ENCODE measurements at places on chromosomes 1 and 21.

DNA sequence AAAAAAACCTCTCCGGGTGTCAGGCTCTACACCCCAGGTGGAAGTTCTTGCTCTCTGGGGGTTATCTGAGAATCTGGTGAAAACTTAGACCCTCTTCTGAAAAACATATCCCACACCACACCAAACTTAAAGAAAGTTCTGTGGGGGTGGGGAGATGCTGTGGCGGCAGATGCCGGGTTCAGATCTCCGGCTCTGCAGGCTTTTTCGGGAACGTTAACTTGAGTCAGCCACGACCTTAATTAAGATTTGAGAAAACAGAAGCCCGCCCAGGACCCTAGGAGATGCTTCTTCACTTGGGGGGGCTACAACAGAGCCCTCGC, 2.3 kb downstream of the RCC2 start:
- DNase-seq: peak; percentile 28

DNA sequence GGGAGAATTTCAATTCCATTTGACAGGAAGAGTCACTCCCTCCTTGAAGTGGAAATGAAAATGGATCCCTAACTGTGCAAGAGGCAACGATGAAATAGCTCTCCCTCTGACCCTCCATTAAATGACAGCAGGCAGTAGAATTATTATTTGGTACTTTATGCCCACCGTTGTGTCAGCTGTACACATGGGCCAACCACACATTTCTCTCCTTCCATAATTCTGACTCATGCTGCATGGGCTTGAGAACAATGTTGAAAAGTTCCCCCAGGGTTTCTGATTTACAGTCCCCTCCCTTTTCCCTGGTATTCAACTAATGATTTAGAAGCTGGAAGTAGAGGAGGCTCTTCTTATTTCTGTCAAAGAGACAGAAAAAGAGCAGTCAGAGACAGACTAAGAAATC, 103.5 kb downstream of the RGS7 start:
- DNase-seq: no peak

GRCh38 chr1:93705892-93706500, 24.4 kb upstream of the BCAR3 start:
- DNase-seq: no peak

DNA sequence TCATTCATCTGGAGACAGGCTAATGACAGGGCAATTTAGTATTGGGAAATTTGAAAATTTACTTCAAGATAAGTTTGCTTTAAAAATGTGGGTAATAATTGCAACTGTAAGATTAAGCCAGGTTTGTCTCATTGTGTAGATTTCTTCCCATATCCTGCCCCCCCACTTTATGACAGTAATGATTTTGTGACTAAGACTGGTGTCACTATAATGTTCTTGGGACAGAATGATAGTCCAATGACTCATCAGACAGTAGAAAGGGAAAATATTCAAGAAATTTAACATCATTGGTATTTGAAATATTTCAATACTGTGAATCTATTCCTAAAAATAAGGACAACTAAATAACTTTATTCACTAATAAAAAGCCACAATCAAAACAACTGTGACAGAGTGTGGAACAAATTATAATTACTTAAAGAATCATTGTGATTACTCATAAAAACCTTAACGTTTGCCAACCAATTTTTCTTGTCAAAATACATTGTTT, 36.7 kb downstream of the FH start:
- no peak for DNase-seq

DNA sequence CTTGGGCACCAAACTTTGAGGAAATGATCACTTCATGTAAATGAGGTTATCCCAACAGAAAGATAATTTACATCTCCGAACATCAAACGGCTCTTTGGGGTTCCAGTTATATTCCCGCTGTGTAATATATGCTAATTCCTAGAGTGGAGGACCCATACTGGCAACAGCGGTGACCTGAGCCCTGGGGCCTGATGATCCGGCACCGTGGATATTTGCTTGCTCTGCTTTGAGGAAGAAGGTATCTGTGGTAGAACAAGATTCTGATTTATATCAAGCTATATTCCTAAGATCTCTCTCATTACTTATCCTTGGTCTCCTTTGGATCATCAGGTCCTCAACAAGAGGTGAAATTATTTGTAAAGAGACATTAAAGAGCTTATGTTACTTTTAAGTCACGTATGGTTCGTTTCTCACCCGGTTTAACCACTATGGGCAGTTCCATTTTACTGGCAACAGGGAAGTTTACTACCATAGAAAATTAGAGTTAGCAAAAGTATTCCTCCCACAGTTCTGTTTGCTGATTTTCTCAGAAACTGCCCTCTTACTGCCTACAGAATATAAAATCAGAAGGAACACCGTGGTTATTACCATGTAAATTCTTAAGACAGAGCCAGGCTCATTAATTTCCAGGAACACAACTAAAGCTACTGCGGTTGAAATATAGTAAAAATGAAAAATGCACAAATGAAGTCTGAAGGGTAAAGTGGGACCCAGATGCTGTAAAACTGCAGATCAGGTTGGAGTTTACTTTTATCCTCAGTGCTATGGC, 56.7 kb downstream of the MRPL39 start:
- DNase-seq: no peak

GRCh38 chr1:40039245-40039756, 1.2 kb upstream of the CAP1 start:
- no peak for DNase-seq

DNA sequence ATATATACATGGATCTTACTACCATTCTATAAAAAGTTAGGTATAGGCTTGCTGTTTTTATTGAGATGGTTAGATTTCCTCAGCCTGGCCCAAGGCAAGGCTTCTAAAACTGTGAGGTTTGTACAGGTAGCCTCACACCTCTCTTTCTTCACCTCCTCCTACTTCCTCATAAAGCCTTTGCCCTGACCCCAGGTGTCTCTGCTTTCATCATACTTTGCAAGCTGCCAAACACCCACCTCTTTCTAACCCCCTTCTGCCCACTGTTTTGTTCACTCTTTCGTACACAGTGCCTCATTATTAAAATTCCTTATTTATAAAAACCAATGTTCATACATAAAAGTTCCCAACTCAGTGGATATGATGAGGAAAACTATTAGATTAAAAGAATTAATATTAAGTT, 31.4 kb upstream of the SOAT1 start:
- DNase-seq: no peak

- no peak for DNase-seq
These were observed 198.0 kb upstream of the MAP1LC3C start for GRCh38 chr1:242196914-242197313.

GRCh38 chr1:97832481-97832880, 88.4 kb downstream of the DPYD start:
- DNase-seq: no peak

DNA sequence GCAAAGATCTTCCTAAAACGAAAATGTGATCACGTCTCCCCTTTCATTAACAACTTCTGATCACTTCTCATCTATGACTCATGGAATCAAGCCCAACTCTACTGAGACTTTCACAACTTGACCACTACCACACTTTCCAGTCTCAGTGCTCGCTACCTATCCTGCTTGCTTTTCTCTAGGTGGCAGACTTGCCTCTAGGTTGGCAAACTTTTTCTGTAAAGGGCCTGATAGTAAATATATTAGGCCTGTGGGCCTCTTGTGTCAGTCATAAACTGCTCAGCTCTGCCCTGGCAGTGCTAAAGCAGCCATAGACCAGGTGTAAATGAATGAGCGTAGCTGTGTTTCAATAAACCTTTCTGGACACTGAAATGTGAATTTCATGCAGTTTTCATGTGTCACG, 21.5 kb upstream of the HMGB4 start:
- no peak for DNase-seq

GRCh38 chr1:172473302-172473701, 29.4 kb upstream of the PIGC start:
- DNase-seq: no peak

- DNase-seq: no peak
These were observed 621.5 kb upstream of the ADGRL2 start for GRCh38 chr1:81179242-81179641.

DNA sequence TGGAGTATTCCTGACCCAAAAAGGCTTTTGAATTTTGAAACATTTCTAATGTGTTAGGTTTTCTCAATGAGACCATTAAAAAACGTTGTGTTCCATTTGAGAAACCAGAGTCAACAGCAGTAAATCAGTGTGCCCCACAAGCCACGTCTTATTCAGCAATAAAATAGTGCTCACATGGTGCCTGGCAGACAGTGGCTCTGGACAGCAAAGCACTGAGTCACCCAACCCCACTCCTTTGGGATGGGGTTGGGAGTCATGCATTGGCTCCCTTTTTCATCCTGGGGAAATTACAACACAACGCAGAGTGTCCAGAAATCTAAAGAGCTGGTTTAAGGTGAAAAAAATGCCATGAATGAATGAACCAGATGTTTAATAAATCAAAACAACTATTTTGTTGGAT, 46.5 kb downstream of the KCNJ15 start:
- DNase-seq: no peak

DNA sequence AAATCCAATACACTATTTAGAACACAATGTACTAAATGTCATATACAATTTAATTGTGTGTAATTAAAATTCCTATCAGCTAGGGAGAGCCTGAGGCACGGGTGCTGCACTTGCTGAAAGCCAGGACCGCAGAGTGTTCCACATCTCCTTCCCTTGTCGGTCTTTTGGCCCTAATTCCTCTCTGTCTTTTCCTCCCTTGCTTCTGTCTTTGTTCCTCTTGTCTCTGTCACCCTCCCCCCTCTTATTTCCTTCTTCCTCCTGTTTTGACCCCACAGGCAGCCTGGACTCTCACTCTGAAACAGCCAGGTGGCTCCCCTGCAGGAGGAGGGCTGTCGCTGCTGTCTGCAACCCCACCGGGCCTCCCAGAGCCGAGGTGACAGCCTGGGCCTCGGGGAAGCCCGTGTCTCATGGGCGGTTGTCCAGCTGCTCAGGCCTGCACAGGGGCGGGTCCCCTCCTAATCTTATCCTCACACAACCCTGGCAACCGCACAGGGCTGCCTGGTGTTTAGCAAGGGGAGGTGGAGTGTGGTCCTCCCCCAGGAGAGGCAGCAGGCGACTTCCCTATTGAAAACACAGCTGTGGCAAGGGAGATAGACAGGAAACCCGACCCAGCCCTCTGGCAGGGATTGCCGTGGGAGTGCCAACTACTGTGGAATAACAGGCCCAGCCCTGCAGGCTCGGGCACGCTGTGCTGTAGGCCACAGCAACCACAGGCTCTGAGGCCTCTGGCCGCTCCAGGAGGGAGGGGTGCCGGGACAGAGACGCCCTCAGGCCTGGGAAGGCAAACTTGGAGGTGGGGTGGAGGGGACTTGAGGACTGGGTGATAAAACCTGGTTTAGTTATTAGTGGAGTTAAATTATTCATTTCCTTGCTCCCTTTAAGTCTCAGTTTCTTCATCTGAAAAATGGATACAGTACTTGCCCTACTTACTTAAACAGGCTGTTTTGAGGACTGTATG, 68.8 kb upstream of the WDR26 start:
- peak; percentile 88 for DNase-seq

DNA sequence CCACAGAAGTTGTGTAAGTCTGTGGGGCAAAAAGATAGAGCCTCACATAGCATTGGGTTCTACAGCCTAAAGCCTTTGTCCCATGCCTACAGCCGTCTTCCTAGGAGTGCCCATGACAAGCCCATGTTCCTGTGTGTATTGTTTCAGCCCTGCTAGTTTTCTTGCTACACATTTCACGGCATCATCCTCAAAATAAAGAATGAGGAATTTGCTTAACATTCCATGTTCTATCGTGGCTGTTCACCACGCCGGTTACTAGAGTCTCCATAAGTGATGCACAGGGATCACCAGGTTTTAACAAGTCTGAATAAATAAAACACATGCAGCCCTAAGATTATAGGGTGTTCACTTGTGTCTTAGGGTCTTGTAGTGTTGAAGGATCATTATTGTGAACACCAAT, 87.4 kb upstream of the NGF start:
- DNase-seq: no peak

- no peak for DNase-seq
These were observed 68.0 kb downstream of the DISC1 start for GRCh38 chr1:231694465-231695077.

GRCh38 chr21:24045775-24046215, 1561.5 kb downstream of the MRPL39 start:
- no peak for DNase-seq

DNA sequence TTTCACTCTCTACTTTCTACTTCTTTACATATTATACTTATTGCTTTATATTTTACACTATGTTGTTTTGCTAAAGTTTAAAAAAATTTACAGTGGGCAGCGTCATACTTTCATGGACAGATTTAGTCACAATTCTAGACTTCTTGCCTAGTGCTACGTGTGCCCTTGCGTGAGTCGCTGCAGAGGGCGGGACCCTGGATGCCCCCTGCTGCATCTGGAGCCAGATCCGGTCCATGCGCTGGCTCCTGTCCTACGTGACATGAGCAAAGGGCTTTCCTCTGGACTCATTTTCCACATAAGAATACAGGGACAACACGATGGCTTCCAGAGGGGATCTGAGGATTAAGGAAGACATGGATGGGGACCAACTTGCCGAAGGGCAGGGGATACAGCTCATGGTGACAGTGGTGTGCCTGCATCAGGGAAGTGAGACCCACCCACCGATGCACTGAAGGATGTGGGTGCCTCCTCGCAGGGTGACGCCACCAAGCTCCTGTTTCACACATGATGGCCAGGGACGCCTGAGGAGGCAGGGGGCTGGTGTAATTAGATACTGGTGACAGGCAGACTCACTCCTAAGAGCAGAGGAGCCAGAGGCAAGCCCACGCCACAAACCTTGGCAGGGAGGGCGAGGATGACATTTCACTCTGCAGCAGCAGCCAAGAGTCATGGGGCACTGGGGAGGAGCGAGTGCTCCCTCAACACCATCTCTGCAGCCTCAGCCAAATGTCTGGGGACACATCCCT, 86.6 kb downstream of the DMRTB1 start:
- no peak for DNase-seq

GRCh38 chr21:28892199-28893111, 100.2 kb downstream of the LTN1 start:
- no peak for DNase-seq

DNA sequence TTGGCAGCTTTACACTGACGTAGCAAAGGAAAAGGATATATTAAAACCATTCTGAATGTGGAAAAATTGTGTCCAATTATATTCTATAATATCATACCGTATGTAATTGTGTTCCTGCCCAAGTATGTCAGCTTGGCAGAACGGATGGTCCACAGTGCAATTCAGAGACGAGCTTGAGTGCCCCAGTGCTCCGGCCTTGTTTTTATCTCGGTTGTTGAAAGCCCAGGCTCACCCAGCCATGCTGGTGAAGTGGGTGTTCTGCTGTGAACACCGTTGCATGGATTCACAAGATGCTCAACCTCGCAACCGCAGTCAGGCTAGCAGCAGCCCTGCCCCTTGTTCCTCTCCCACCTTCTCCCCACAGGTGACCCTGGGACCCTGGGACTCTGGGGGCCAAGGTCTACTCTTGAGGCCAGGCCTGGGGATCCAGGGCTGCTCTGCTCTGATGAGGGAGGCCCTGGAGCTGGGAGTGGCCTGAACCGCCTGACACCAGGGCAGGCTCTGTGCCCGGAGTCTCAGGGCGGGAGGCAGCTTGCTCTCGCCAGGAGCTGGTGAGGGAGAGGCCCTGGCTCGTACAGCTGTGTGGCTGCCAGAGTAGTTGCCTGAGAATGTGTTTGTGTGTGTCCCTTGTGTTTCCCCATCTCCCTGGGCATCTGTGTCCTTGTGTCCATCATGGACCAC, 11.2 kb downstream of the PTPRF start:
- DNase-seq: no peak

GRCh38 chr1:114137497-114137896, 16.2 kb downstream of the SYT6 start:
- DNase-seq: no peak

GRCh38 chr21:26540651-26541050, 32.4 kb downstream of the CYYR1 start:
- no peak for DNase-seq

Data from GM19239 (cell line).